ENCODE measurements at places on chromosomes 7 and 10.
A peak's percentile ranks its signal among the peaks of the same experiment; 100 is the strongest.

- no peak for DNase-seq
These were observed 7.5 kb upstream of the SND1 start for GRCh38 chr7:127644484-127644883.

- DNase-seq: peak; percentile 55
These were observed 9.9 kb downstream of the ZNF511 start for GRCh38 chr10:133318494-133319127.

GRCh38 chr10:61684894-61685507 is 22.3 kb downstream of the CABCOCO1 start:
- no peak for DNase-seq

DNA sequence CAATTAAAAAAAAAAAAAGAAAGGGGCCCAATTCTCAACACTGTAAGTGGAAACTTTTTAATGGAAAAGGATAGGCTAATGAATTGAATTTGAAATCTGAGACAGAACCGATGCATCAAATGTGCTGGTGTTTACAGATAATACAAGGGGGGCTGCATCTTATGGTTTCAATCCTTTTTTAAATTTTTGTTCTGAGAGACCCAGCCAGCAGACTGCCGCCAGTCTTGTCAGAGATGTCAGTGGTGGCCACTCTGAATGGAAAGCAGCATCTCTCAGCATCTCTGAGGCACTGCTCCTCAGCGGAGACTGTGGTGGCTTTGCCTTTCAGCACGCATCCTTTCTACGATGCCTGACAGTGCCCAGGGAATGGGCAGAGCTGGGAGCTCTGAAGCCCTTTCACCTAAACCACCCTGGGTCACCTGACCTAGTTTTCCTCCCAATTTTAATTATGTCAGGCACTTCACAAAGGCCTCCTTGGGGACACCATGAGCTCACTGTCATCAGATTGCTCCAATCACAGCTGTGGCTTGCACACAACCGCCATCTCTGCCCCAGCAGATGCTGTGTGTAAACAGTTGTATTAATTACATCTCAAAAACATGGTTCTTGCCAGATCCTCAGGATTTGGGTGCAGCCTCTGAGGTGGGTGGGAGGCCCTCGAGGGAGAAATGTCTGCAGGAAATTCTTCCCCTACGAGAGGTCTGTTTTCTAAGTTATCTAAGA is 81.2 kb downstream of the EGFR start:
- no peak for DNase-seq

DNA sequence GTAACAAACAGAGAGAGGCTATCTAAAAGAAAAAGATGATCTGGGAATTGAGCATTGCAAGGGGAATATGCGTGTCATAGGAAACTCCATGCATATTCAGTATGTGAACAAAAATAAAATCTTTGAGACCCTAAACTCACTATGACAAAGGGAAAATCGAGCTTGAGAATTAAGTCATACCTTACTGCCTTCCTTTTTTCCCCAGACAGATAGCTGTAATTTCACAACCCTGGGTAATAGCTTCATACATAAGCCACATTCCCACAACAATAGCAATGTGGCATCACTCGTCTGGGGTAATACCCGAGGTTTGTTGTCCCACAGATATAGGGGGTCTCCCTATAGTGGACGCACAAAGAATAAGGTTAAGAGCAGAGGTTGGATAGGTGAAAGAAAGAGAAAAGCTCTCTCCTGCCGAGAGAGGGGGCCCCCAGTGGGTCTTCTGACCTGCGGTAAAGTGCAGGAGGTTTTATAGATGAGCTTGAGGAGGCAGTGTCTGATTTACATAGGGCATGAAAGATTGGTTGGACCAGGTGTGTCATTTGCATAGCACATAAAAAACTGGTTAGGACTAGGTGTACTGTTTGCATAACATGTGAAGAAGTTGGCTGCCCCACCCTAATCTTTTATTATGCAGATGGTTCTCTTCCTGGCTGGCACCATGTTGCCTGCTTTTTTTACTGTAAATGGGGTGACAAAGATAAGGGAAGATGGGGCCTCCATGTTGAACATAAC is 11.6 kb downstream of the CYP3A43 start:
- no peak for DNase-seq

GRCh38 chr10:126187399-126187798 is 200.9 kb downstream of the ADAM12 start:
- DNase-seq: no peak

GRCh38 chr7:5356751-5357119 is 66.9 kb downstream of the TNRC18 start:
- DNase-seq: no peak

DNA sequence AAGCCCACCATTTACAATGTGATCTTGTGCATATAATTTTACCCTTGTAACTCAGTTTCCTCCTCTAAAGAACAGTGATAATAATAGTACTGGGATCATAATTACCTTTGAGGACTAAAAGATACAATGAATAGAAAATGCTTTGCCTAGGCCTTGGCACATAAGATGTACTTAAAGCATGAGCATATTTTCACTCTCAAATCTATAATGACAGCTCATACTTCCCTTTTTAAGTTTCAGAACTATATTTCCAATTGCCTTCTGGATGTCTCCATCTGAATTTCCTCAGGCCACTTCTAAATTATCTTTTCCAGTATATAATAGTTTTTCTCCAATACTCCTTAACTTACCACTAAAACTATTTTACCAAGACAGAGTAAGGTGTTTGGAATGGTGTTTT is 13.3 kb upstream of the ITGB8 start:
- DNase-seq: no peak

GRCh38 chr7:734808-735207 is 7.7 kb upstream of the PRKAR1B start:
- no peak for DNase-seq

DNA sequence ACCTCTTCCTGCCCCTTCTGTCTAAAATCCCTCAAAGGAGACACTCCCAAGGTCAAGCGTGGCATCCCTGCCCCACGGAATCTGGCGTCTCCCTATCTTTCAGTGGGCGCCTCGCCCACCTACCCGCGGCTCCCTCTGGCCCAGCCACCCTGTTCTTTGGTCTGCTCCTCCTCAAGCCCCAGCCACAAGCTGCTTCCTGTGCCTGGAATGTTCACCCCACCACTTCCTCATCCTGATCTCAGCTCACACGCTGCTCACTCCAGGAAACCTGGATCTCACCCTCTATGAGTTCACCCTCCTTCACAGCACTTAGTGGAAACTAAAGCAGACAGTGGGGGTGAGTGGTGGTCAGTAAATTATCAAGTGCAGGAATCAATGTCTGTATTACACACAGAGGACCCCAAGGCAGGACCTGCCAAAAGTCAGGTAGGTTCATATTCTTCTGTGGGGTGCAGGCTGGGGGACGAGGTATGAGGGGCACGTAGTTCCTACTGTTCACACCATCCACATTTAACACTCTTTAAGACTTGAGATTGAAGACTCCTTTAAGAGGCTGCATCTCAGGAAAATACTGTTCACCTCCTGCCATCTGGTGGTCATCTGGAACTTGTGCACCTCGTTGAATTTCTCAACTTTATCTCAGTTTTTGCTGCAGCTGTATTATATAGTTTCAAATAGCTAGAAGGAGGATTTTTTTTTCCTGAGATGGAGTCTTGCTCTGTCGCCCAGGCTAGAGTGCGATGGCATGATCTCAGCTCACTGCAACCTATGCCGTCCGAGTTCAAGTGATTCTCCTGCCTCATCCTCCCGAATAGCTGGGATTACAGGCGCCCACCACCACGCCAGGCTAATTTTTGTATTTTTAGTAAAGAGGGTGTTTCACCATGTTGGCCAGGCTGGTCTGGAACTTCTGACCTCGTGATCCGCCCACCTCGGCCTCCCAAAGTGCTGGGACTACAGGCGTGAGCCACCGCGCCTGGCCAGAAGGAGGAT is 166.6 kb downstream of the ARHGAP21 start:
- DNase-seq: no peak

Data from T-helper 2 cell (primary cell).